ENCODE measurements at places on chromosomes 5 and 9.

GRCh38 chr9:123795336-123795735, 134.6 kb downstream of the DENND1A start:
- DNase-seq, result no peak

GRCh38 chr5:34452170-34452828, 203.8 kb upstream of the RAI14 start:
- DNase-seq, result peak; percentile 39

GRCh38 chr9:79237861-79238260, 333.9 kb upstream of the TLE4 start:
- DNase-seq, result no peak

DNA sequence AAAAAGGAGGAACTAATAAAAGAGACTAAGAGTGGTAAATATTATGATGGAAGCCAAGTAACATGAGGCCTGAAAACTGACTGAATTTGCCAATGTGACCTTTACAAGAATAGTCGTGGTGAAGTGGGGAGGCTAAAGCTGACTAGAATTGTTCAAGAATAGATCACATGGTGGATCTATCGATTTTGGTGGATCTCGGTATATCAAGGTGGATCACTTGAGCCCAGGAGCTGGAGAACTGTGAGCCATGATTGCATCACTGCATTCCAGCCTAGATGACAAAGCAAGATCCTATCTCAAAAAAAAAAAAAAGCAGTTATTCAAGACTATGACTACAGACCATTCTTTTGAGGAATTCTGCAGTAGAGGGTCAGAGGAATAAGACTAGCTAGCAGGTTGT, 15.1 kb downstream of the ERMP1 start:
- DNase-seq, result peak; percentile 11

GRCh38 chr9:131854334-131854733, 114.5 kb upstream of the RAPGEF1 start:
- no peak for DNase-seq
